Nasal cavity respiratory epithelium epithelial cell of viscerocranial mucosa (primary cell): ENCODE measurements at places on chromosomes 2 and 18. TPM values are rescaled to one million over a fixed set of nuclear protein-coding genes. Genes with fewer than 3 reads are reported as not detected.

ALPI gene
- not detected in 2 replicates for total RNA-seq

CABYR gene
- total RNA-seq = 1.4 and 2.7 TPM in 2 replicates

NEUROD1 gene
- not detected in 2 replicates for total RNA-seq

TCF4 gene
- total RNA-seq = 3.4 and 14.5 TPM in 2 replicates

SIX3 gene
- 0.68 and 4.1 TPM in 2 replicates for total RNA-seq

TSGA10 gene
- 7.9 and 8.6 TPM in 2 replicates for total RNA-seq

CFLAR gene
- total RNA-seq = 80.3 and 128 TPM in 2 replicates

CHST9 gene
- under 0.01 and 0.85 TPM in 2 replicates for total RNA-seq

PRKAG3 gene
- not detected in 2 replicates for total RNA-seq

IGFBP5 gene
- total RNA-seq = 0.34 and 2.3 TPM in 2 replicates

LMAN2L gene
- total RNA-seq = 14.4 and 25.3 TPM in 2 replicates

KCNG2 gene
- not detected in 2 replicates for total RNA-seq

CD8A gene
- 0.07 TPM in 1 of 2 replicates, not detected in the other for total RNA-seq

SLC23A3 gene
- total RNA-seq = 0.68 and 3.8 TPM in 2 replicates

UGT1A7 gene
- under 0.01 and 1.3 TPM in 2 replicates for total RNA-seq

ZBTB14 gene
- 9.2 and 9.3 TPM in 2 replicates for total RNA-seq

DSG4 gene
- under 0.01 TPM in 1 of 2 replicates, not detected in the other for total RNA-seq

VWA3B gene
- total RNA-seq = 0.07 and 0.34 TPM in 2 replicates

POTEC gene
- total RNA-seq = not detected in 2 replicates
